Stimulated activated CD4-positive, alpha-beta T cell treated with anti-CD3 and anti-CD28 coated beads, Interleukin-12 subunit alpha, Interleukin-12 subunit beta, amount 100 ng/mL, for 48 hours (primary cell): ENCODE measurements at places on chromosomes 5 and 9.

DNA sequence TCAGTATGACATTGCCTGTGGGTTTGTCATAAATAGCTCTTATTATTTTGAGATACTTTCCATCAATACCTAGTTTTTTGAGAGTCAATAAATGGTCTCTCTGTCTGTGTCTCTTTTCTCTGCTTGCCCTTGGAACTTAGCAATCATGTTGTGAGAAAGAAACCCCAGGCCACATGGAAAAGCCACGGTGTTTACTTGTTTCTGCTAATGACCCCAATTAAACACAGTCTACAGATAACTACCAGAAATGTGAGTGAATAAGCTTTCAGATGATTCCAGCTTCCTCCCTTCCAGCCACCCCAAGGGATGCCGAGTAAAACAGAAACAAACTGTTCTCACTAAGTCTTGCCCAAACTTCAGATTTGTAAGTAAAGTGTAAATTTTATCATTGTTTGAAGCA, 584.9 kb downstream of the MAT2B start:
- DNase-seq, result no peak

GRCh38 chr5:148735301-148735835, 81.0 kb upstream of the HTR4 start:
- DNase-seq, result no peak

DNA sequence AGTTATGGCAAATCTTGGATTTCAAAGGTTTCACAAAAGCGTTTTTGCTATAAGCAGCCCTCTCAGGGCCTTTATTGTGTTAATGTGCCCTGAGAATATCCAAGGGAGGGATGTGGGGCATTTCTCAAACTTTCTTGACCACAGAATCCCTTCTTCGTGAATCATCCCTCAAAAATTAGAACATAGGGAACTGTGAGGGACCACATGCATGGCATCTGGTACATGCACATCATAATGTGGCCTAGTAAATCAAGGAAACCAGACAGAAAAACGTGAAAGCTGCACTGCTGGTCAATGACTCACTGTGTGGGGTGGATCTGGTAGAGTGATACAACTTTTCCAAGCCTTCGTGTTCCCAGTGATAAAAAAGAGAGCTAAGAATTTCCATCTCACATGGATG, 22.4 kb downstream of the DDX31 start:
- DNase-seq, result peak; percentile 5

DNA sequence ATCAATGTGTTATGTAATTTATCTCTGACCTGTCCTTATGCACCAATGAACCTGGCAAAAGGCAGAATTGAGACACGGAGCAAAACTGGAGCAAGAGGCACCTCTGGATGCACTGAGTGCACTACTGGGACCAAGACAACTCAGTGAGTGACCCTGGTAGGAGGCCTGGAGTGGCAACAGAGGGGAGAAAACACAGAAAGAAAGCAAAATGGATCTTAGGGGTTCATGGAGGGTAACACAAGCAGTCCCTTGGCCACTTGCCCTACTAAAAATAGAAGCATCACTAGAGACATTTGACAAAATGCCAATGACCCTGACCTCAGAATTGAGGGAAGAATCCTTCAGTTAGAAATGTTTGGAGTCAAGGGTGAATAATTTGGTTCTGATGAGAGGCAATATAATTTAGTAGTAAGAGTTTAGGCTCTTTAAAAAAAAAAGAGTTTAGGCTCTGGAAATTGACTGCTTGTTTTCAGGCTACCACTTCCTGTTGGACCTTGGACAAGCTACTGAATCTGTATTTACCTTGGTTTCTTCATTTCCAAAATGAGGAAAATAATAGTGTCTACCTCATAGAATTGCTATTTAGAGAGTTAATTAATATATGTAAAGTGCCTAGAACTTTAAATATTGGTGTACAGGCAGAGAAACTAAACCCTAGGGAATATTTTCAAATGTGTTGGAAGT, 234.9 kb upstream of the TARS1 start:
- DNase-seq, result no peak

- DNase-seq, result no peak
These were observed 4.7 kb upstream of the GLRX start for GRCh38 chr5:95826949-95827891.

DNA sequence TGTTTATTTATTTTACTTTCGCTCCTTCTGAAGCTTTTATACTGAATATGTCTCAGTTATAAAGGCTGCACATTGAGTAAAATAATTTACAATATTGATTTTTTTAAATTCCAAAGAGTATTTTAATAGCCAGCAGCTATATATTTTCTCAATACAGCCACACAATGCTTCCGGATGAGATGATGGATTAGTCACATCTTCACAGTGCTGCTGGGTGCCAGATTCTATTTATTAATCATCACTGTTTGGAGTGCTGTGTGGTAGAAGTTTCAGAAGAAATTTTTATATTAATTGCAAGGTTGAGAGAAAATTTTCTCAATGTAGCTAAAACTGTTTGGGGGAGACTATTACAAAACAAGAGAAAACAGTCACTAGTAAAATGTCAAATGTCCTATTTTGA, 989.8 kb downstream of the TLE4 start:
- no peak for DNase-seq

GRCh38 chr5:138408023-138408422, 30.8 kb upstream of the REEP2 start:
- no peak for DNase-seq

DNA sequence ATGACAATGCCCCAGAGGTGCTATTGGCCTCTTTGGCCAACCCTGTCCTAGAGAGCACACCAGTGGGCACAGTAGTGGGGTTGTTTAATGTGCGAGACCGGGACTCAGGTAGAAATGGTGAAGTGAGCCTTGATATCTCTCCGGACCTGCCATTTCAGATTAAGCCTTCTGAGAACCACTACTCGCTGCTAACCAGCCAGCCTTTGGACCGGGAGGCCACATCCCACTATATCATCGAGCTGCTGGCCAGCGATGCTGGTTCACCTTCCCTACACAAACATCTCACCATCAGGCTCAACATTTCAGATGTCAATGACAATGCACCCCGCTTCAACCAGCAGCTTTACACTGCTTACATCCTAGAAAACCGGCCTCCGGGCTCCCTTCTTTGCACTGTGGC, 1.4 kb downstream of the PCDHGC5 start:
- no peak for DNase-seq

DNA sequence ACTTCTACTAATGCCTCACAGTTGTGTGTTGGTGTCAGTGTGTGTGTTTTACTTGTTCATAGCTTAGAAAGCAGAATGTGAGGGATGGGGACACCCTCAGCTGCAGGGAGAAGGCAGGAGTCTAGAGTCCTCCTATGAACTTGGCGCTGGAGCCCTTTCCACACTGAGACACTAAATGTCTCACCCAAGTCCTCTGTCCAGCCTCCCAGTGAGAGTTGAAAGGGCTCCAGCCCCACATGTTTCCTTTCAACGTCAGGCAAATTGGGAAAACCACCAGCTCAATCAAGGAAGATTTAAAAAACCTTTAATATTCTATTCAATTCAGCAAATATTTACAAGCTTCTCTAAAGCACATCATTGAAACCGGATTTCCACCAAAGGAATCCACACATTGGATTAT, 167.6 kb upstream of the MSX2 start:
- no peak for DNase-seq
